ENCODE measurements at places on chromosomes 2 and 18. TPM values are rescaled to one million over a fixed set of nuclear protein-coding genes. Genes with fewer than 3 reads are reported as not detected.

Gene CPLX4
- not detected for total RNA-seq

- no peaks in the 10 kb centered on the region for H3K27me3 ChIP-seq
- no peak overlapping the region for H3K27ac ChIP-seq
- DNase-seq = no peak
These were observed 93.3 kb downstream of the ALPK2 start for GRCh38 chr18:58535340-58536201.

- no peaks in the 10 kb centered on the region for H3K4me1 ChIP-seq
- H3K27ac ChIP-seq = no peak overlapping the region
- no peaks in the 10 kb centered on the region for H3K27me3 ChIP-seq
- no peak overlapping the region for H3K4me3 ChIP-seq
These were observed 40.3 kb upstream of the FAM171B start for GRCh38 chr2:186653511-186653910.

DNA sequence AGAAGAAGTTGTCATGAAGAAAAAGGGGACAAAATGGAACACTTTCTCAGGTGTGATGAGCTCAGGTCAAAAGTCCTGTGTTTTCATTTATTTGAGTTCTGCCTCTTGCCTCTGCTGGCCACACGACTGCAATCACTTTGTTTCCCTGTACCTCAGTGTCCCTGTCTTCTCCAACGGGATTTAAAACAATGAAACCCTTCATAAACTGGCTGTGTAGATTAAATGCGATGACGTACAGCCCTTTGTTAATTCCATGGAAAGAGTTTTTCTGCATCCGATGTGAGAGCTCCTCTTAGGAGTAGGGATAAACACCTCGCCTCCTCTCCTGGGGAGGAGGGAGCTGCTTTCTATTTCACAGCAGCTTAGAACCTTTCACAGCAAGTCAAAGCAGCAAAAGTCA, 51.5 kb upstream of the CNGA3 start:
- DNase-seq = no peak
- H3K36me3 ChIP-seq = no peaks in the 10 kb centered on the region
- H3K4me3 ChIP-seq = no peak overlapping the region
- H3K27ac ChIP-seq = no peak overlapping the region

Gene DES
- 13,684 TPM for total RNA-seq

DNA sequence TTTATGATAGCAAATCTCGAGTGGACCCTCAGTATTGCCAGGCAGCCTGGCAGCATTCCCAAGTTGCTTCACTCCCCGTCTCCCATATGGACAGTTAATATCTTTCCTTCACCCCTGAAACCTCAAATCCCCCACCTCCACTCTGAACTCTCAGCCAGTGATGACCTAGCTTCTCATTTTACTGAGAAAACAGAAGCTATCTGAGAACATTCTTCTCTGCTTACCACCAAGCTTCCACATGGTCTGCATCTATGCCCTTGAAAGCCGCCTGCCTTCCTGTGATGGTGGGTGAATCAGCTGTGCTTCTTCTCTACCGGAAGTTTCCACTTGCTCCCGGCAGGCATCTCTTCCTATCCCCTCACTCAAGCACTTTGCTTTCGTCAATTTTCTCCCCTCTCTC, 529.2 kb downstream of the EPHA4 start:
- DNase-seq = no peak
- no peak overlapping the region for H3K4me3 ChIP-seq
- H3K36me3 ChIP-seq = no peaks in the 10 kb centered on the region
- H3K27me3 ChIP-seq = no peaks in the 10 kb centered on the region
- no peak overlapping the region for H3K27ac ChIP-seq
